ENCODE measurements at places on chromosomes 13 and 19.

DNA sequence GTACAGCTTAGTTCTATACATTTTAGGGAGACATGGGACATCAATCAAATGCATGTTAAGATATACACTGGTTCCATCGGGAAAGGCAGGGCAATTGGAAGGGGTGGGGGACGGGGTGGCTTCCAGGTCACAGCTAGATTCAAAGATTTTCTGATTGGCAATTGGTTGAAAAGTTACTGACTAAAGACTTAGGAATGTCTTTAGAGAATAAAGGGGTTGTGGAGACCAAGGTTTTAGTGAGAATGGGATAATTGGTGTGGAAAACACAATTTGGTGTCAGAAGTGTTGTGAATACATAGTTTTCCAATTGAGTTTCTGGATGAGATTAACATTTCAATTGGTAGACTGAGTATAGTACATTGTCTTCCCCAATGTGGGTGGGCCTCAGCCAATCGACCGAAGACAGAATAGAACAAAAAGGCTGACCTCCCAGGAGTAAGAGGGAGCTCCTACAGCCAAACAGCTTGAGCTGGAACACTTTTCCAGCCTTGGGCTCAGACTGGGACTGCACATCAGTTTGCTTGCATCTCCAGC is 988 bp upstream of the CCDC169 start:
- DNase-seq = no peak

DNA sequence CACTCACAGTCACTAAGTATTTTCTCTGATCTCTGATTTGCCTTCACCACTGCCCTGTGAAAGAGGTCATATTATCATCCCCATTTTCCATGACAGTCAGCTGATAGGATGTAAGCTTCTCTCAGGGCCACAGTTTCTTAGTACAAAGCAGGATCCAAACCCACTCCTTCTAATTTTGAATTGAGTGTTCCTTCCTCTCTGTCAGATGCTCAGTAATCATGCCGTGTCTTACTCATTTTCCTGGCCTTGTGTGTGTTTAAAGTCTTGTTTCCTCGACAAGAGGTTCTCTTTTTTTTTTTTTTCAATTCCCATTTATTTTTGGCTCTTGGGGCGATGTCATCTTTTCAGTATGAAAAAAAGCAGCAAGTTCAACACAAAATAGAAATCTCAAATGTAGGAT is 72.3 kb downstream of the NAA16 start:
- DNase-seq = no peak

DNA sequence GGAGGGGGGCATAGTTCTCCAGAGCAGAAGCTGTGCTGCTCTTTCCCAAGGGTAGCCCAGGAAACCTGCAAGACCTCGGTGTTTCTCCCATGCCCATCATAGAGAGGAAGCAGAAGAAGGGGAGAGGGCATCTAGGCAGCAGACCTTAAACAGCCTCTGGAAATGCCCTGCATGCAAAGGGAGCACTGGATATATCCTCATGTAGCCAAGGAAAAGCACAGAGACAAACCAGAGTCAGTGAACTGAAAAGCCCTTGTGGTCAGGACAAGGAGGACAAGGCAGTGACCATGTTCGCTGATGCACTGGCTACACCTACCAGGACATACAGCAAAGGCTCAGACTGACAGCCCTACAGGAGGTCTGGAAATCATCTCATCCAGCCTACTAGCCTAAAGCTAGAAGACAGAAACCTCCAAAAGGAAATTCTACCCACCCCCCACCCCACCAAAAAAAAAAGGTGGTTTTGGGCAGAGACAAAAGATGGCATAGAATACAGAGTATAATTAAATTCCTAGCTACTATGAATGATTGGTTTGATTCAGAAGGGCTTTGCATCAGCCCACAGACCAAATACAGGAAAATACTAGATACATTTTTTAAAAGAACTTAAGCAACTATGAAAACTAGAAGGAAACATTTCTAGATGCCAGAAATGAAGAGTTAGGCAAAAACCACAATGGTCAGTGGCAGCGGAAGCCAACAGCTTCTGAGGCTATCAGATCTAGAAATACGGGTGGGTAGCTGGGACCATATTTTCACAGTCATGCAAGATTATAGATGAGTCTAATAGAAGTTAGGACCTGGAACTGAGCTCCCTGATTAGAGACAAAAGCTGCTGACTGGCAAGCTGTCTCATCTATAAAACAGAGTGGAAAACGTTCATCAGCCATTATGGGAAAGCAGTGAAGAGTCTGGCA is 4.4 kb upstream of the TBC1D4 start:
- no peak for DNase-seq

DNA sequence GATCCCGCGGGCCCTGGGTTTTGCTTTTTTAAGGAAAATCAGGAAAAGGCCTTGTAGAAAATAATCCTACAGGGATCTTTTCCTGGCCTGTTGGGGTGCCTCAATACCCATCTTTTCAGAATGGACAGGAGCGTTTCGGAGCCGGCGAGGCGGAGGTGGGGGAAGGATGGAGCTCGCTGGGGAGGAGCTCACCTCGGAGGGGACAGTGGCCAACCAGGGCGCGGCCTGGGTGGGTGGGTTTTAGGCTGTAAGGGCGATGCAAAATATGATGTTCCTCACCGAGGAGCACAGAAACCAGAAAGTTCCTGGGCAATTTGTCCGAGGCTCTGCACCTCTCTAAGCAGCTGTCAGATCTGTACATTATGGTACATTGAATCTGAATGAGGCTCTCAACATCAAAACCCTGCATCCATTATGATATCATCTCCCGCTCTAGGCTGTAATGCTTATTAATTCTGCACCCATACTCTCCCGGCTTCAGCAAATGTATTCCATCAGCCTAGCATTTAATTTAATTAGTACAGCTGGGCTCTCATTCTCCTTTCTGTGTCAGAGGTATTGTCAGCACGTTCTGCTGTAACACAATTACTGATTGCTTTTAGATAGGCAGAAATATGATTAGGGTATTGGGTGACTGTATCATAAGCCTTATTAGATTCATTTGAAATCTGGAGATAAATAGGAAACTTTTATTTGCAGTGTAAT is 90.3 kb upstream of the SOX1 start:
- DNase-seq = no peak

GRCh38 chr13:83722443-83722842 is 159.8 kb downstream of the SLITRK1 start:
- DNase-seq = no peak

GRCh38 chr19:23969630-23970029 is 54.9 kb downstream of the ZNF726 start:
- DNase-seq = no peak

DNA sequence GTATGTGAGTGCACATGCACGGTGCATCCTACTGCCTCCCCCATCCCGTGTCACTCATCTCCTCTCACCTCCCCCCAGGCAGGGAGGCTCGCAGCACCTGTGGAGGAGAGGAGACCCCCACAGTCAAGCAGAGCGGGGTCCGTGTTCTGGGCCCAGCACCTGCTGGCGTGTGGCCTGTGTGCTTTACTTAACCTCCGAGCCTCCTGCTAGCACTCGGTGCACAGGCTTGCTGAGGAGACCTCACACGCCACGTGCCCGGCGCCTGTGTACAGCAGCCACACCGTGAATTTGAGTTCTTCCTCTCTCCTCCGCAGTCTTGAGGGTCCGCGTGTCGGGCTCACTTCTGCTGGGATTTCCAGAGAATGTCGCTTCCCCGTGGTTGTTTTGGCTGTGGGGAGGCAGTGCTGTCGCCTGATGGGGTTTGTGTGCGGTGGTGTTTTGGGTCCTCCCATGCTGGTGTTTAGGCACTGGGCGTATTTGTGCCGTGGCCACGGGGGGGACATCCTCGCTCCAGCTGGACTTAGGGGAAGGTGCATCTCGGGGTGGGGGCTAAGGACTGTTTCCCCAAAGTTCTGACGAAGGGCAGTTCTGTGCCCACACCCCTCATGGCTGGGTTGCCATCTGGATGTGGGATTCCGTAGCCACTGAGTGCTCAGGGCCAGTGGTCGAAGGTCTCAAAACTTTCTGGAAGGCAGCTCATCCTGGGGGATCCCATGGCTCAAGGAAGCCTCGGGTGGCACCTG is 34.8 kb upstream of the TMEM255B start:
- no peak for DNase-seq

DNA sequence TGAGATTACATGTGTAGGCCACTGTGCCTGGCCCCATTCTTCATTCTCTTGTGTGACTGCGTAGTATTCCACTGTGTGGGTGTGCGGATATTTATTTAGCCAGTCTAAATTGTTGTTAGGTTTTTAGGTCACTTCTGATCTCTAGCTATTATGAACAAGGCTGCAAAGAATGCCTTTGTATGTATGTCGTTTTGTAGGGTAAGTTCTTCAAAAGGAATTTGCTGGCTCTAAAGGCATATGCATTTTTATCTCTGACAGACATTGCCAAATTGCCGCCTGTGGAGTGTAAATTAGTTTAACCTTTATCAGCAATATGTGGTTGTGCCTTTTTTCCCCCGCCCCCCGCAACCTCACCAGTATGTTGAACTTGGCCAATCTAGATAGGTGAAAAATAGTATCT is 30.3 kb upstream of the EHD2 start:
- no peak for DNase-seq

GRCh38 chr19:45071969-45072790 is 4.1 kb downstream of the ZNF296 start:
- no peak for DNase-seq

- peak; percentile 82 for DNase-seq
Observed at GRCh38 chr19:12783849-12784393, 7.4 kb upstream of the JUNB start.

DNA sequence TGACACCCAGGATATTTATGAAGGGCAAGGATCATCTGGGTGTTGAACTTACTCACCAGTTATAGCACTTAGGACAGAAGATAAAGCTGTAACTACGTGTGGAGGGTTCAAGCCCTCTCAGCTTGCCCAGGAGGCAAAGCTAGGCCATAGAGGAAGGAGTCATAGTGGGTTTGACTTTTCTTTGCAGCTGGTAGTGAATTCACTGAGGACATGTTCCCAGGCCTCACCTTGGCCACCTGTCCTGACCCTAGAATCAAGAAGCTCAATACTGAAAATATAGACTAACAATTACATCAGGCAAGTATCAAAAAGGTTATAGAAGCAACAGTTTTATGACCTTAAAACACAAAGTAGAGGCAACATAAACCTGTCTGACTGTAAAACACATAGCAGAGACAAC is 1207.7 kb downstream of the SLITRK1 start:
- DNase-seq = no peak

DNA sequence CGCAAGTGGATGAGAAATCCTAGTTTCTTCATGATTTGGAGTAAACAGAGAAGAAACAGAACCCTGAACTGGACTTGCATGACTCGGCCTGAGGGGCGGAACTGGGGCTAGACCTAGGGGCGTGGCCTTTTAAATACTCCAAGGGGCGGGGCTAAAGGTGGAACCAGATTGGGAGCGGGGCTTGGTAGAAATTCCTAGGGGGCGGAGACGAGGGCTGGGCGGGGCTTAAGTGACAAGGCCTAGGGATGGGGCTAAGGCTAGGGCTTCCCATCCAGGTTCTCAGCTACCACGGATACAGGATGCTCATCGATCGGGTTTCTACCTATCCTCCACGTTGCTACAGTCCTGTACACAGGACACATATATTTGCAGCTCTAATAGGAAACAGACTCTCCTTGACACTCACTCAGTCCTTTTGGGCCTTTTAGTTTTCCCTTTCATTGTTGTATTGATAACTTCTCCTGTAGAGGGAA is 372 bp upstream of the ZNF699 start:
- peak; percentile 94 for DNase-seq

- no peak for DNase-seq
Observed at GRCh38 chr19:2679439-2679838, 23.1 kb downstream of the GNG7 start.

DNA sequence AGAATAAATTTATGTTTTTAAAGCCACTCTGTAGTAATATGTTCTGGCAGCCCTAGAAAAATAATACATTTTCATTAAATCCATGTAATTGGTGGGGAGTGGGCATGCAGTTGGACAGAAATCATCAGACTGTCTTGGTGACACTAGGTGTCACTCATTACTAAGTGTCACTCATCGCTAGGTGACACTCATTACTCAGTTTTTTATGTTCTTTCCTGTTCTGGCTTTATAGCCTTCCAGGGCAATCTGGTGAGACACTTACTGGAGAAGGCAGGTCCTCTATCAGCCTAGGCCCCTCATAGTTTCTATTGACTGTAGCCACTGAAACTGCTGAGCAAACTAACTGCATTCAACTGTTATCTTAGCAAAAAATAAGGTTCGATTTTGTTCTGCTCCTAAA is 542.1 kb downstream of the SLITRK1 start:
- no peak for DNase-seq

GRCh38 chr19:47729799-47730520 is 15.4 kb upstream of the NOP53 start:
- DNase-seq = peak; percentile 72

- DNase-seq = peak; percentile 10
Observed at GRCh38 chr19:32652894-32653598, 21.9 kb downstream of the ANKRD27 start.

- DNase-seq = peak; percentile 21
Observed at GRCh38 chr19:10286803-10287737, at the start of gene ICAM4. ICAM4 (plus strand) TSS chr19:10286955; CDS start chr19:10287013, 58 bp downstream.

- no peak for DNase-seq
Observed at GRCh38 chr13:59088716-59089115, 1075.0 kb downstream of the DIAPH3 start.

DNA sequence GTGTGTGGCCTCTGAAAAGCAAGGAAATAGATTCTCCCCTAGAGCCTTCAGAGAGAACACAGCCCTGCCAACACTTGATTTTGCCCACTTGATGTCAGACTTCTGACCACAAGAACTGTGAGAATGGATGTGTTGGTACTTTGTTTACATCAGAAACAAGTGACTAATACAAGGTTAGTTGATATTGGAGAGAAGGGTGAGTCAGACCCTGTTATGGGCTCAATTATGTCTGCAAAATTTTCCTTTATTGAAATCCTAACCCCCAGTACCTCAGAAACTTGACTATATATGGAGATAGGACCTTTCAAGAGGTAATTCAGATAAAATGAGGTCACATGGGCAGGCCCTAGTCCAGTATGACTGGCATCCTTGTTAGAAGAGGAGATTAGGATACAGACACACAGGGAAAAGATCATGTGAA is 226.7 kb downstream of the RFC3 start:
- peak; percentile 89 for DNase-seq

DNA sequence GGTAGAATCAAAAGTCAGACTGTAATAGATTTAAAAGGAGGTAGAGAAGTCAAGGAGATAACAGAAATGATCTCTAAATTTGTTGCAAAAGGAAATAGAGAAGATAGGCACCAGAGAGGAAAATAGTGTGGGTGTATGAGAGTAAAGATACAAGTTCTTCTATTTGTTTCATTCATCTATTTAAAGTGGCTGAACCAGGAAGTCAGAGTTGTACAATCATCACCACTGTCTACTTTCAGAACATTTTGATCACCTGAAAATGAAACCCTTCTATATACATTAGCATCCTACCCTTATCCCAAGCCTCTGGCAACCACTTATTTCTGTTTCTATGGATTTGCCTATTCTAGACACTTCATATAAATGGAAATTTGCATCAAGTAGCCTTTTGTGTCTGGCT is 36.7 kb downstream of the INTS6 start:
- no peak for DNase-seq

DNA sequence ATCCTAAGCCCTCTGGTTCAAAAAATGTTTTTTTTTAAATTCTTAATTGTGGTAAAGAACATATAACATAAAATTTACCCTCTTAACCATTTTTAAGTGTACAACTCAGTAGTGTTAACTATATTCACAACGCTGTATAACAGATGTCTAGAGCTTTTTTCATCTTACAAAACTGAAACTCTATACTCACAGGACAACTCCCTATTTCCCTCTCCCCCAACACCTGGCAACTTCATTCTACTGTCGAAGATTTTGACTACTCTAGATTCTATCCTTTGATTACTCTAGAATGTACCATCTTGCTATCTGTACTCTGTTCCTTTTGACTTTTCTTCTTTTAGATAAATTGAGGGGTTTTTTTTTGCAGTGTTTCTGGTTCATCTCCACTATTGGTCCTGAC is 200.4 kb downstream of the KLF12 start:
- DNase-seq = no peak
